Sigmoid colon (tissue), 7 donors: ENCODE measurements at places on chromosomes 5 and 9. TPM values are rescaled to one million over a fixed set of nuclear protein-coding genes. Genes with fewer than 3 reads are reported as not detected.

Gene BNC2
- 117 TPM for total RNA-seq

Gene PDGFRB
- 104 TPM for total RNA-seq

Gene TBC1D9B
- 1,467 TPM for total RNA-seq

GRCh38 chr9:114898741-114899140 lies 31.6 kb downstream of the TNFSF8 start:
- no peak for DNase-seq

Gene ENTPD2
- total RNA-seq = 2.1 TPM

DNA sequence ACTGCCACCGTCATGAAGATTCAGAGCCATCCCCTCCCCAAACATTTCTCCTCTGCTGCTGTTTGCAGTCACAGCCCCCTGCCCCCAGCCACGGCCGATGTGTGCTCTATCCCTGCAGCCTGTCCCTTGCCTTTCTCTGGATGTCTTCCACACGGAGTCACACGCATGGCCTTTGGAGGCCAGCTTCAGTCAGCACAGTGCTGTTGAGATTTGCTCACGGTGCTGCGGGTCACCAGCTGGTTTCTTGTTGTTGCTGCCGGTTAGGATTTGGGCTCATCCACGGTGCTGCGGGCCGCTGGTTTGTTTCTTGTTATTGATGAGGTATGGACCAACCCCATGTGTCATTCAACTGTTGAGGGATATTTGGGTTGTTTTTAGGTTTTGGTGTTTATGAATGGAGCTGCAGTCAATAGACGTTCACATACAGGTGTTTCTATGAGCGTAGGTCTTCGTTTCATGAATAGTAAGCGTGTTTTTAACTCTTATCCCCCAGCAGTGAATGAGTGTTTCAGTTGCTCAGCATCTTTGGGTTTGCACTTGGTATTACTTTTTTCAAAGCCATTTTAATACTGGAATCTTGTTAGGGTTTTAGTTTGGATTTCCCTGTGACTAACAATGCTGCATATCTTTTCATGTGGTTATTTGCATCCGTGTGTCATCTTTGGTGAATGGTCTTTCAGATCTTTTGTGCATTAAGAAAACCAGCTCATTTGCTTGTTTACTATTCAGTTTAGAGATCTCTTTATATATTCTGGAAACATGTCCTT lies 57.6 kb downstream of the AHRR start:
- DNase-seq = peak; percentile 46

GRCh38 chr9:99169982-99170761 lies 51.6 kb downstream of the ALG2 start:
- no peak for DNase-seq

DNA sequence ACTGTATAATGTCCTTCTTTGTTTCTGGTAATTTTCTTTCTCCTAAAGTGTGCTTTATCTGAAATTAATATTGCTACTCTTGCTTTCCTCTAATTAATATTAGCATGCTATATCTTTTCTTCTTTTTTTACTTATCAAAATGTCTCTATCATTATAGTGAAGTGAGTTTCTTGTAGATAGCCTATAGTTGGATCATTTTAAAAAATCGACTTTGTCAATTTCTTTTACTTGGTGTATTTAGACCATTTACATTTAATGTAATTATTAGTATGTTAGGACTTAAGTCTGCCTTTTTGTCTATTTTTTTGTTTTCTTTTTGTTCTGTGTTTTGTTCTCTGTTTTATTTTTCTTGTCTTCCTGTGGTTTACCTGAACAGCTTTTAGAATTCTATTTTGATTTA lies 35.4 kb upstream of the RNF130 start:
- DNase-seq = no peak
